Calu3 (cell line): ENCODE measurements at places on chromosomes 7 and 10. TPM values are rescaled to one million over a fixed set of nuclear protein-coding genes. Genes with fewer than 3 reads are reported as not detected.

GRCh38 chr7:112654322-112655216, 135.6 kb downstream of the TMEM168 start:
- no peak for DNase-seq

- no peak for DNase-seq
These were observed 375.2 kb downstream of the PAXIP1 start for GRCh38 chr7:154627646-154628290.

GRCh38 chr7:28818996-28819395, 139.1 kb downstream of the TRIL start:
- no peak for DNase-seq

DNA sequence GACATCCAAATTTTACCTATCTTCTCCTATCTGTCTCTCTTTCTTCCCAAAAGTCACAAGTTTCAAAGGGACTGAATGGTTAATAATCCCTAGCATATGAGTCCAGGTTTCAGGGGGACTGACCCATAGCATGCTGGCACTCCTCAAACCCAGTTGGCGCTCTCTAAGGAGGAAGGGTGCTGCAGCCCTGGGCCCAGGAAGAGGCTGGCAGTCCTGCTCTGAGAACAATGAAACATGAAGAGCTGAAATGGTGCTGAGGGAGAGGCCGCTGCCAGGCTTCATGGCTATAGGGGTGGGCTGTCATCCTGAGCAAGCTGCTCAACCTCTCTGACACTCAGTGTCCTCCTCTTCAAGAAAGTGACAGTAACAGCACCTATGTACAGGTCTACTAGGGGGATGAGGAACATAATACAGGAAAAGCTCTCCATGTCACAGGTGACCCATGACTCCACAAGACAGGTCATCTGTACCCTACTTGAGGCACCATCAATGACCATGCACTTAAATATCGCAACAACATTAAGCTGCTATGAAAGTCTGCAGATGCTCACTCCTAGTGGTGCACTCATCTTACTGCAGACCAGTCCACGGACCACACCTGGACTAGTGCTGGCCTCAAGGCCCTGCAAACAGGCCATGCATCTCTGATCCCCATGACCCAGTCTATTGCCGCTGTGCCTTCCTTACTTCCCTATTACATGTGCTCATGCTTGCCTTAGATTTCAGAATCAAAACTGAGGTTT, 17.0 kb downstream of the COBL start:
- DNase-seq: no peak

Gene SLC29A3
- 5.9 and 7.7 TPM in 2 replicates for total RNA-seq
